Astrocyte (in vitro differentiated cells and primary cell): ENCODE measurements at places on chromosomes 11 and 22.

GRCh38 chr22:29103121-29103520, 30.3 kb downstream of the KREMEN1 start:
- H3K27ac ChIP-seq: no peak overlapping the region
- no peaks in the 10 kb centered on the region for H3K36me3 ChIP-seq
- no peaks in the 10 kb centered on the region for H3K4me1 ChIP-seq

DNA sequence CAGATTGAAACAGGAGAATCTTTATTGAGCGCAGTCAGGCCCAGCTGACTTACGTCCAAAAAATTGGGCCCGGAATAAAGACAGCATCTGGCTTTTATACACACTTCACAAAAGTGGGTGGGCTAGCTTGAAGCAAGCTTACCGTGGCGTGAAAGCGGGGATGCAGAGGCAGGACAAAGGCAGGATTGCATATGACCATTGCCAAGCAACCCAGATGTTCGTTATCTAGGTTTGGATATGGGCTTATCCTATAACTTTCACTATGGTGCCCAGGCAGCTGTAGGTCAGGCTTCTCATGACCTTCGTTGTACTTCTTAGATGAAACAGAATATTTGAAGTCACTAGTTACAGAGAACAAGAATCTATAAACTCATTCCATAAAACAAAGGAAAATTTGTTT, 1575.6 kb upstream of the RAG2 start:
- DNase-seq: no peak
- H3K4me3 ChIP-seq: no peak overlapping the region
- H3K27me3 ChIP-seq: no peaks in the 10 kb centered on the region
- no peak overlapping the region for H3K27ac ChIP-seq

GRCh38 chr11:67315325-67315909, 12.1 kb downstream of the SSH3 start:
- no peak for DNase-seq
- H3K4me3 ChIP-seq: no peak overlapping the region
- H3K27ac ChIP-seq: no peak overlapping the region

- no peaks in the 10 kb centered on the region for H3K27me3 ChIP-seq
- H3K36me3 ChIP-seq: no peaks in the 10 kb centered on the region
- DNase-seq: no peak
- H3K27ac ChIP-seq: no peak overlapping the region
Observed at GRCh38 chr11:132114185-132114584, 743.8 kb downstream of the NTM start.
